ENCODE measurements at places on chromosomes 4 and X. TPM values are rescaled to one million over a fixed set of nuclear protein-coding genes. Genes with fewer than 3 reads are reported as not detected.

Gene FBXW7
- total RNA-seq = 18.0 TPM

Gene NHS
- 0.19 TPM for total RNA-seq

Gene ADAM29
- total RNA-seq = not detected

Gene CCDC110
- 0.39 TPM for total RNA-seq

Gene SASH3
- 2.8 TPM for total RNA-seq

Gene ZCCHC18
- 0.27 TPM for total RNA-seq

Gene AFAP1
- 1.8 TPM for total RNA-seq

Gene FAM9B
- total RNA-seq = 0.87 TPM

Gene STOX2
- total RNA-seq = 5.1 TPM

Gene STPG2
- 0.25 TPM for total RNA-seq

Gene SLC9B1
- total RNA-seq = 0.56 TPM

Gene ADGRG4
- total RNA-seq = not detected

Gene MND1
- 0.22 TPM for total RNA-seq

Gene MRFAP1L1
- 26.4 TPM for total RNA-seq

Gene PAK3
- total RNA-seq = 0.35 TPM

Gene ZNF732
- not detected for total RNA-seq

Gene ZFYVE28
- total RNA-seq = 9.6 TPM

Gene TMPRSS11B
- not detected for total RNA-seq

DNA sequence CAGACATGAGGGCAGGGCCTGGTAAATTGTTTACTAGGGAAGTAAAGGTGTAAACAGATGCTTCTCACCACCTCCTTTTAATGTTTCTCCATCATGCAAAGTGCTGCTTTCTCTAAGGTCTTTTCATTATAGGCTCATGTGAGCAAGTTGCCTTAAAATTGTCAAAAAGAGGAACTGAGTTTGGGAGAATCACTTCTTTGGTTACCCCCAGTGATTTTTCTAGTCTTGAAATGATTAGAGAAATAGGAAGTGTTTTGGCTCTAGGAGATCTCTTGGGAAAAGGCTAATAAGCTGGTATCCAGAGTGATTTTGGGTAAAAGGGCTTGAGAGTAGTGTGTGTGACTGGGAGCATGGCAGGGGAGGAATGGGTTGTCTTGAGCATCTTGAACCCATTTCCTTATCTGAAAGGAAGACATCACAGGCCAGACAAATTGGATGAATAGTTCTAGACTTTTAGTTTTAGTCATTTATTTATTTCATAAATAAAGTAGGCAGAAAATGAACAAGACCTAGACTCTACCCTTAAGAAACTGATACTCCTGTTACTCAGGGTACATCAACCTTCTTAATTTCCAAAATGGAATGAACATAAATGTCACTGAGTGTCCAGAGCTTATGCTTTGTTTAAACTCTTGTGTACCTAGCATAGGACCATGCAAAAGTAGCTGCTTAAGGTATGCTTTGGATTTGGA lies 14.2 kb downstream of the GRPR start:
- no peak for DNase-seq

DNA sequence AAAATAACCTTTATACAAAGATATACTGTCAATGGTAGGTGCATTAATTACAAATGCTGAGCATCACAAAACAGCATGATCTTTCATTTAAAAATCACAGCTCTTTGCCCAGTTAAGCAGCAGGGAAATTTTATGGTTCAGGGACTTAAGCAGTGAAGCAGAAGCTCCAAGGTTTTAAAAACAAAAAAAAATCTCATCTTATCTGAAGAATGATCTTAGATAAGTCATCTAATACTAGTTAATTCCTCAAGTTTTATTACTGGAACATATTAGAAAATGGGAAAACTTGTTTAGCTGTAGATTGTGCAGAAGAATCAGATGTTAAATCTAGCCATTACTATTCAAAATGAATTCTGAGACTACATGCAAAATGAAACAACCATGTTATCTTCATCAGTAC lies 289.9 kb downstream of the GASK1B start:
- DNase-seq = no peak

DNA sequence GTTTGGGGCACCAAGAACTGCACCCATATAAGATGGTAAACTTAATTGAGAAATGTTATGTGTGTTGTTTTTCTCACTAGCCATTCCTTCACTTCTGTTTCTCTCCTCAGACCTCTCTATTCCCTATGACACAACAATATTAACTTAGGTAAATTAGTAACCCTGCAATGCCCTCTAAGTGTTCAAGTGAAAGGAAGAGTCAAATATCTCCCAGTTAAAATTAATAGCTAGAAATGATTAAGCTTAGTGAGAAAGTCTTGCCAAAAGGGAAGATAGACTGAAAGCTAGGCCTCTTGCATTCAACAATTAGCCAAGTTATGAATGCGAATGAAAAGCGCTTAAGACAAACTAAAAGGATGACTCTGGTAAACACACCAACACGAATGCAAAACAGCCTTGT lies 132.9 kb upstream of the KLF8 start:
- no peak for DNase-seq

GRCh38 chrX:82127228-82128123 lies 925.6 kb downstream of the SH3BGRL start:
- DNase-seq = no peak

DNA sequence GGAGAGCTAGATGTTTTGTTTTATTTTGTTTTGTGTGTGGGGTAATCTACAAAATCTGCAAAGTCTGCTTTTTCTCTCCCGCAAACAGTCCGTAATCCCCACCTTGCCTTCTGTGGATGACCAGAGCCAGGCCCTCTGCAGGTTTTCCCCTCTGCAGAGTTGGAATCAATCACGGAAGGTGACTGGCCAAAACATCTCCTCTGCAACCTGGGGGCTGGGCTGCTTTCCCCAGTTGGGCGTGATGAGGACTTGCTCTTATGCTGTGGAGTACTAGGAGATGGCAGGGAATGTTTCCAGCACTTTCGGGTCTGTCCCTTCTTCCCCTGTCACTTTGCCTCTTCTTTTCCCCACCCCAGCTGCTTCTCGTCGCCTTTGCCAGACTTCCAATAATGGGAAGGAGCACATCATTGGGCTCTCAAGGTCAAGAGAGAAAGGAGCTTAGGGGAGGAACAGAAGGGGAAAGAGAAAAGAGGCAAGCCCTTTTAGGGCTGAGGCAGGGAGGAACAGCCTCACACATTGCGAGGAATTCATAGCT lies 1.1 kb downstream of the TMEM35A start:
- DNase-seq = no peak

GRCh38 chr4:37165844-37166243 lies 78.7 kb upstream of the NWD2 start:
- DNase-seq = no peak

DNA sequence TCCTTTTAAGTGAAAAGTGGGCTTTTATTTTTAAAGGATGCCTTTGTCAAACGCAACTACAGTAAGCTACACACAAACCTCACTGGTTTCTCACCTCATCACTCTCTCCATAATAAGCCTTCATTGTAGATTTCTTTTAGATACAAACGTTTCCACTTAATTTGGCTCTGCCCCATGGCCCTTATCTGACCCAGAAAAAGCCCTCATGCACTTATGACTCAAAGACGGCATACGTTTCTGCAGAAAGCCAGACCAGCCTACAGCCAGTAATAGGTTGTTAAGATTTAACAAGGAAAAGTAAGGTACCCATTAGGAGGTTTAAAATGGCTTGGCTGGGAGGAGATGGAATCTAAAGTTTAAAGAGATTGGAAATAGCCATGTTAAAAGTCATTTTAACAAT lies 914.6 kb upstream of the INTU start:
- DNase-seq = no peak

DNA sequence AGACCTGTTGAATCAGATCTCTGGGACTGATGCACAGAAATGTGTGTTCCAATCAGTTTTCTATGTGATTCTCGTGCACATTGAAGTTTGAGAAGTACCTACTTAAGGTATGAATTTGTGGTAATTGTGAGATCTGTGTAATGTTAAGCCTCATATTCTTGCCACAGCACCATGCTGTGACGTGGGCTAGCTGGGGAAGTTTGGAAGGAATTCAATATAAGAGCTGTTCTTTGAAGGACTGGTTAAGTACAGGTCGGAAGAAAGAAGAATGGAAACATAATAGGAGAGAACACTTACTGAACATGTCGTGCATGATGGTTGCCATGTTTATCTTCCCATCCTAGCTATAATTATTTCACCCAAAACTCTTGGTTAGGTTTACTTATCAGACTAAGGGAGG lies 79.7 kb upstream of the CXXC4 start:
- DNase-seq = no peak

- DNase-seq = no peak
These were observed 5.7 kb downstream of the SMIM20 start for GRCh38 chr4:25919676-25920075.

DNA sequence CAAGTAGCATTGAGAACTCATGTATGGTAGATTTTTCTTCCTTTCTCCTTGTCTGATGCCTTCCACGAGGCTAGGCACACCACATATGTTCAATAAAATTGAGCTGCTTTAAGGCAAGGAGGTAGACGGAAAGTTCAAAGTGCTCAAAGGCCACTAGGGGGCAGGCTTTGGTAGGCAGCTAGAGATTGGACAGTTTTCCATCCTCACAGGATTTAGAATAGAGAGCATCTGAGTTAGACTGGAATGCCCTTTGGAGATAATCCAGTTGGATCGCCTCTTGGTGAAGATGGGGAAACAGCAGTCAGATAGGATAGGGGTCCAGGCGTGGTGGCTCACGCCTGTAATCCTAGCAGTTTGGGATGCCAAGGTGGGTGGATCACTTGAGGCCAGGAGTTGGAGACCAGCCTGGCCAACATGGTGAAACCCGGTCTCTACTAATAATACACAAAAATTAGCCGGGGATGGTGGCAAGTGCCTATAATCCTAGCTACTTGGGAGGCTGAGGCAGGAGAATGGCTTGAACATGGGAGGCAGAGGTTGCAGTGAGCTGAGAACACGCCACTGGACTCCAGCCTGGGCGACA lies 30.4 kb downstream of the ELF4 start:
- DNase-seq = no peak

- no peak for DNase-seq
These were observed 105.5 kb upstream of the OTUD4 start for GRCh38 chr4:145285928-145286327.

GRCh38 chr4:26248647-26249046 lies 72.2 kb upstream of the RBPJ start:
- no peak for DNase-seq

GRCh38 chr4:55071951-55072350 lies 53.4 kb downstream of the KDR start:
- DNase-seq = no peak

- no peak for DNase-seq
These were observed 251.0 kb downstream of the ANK2 start for GRCh38 chr4:113300471-113300928.

DNA sequence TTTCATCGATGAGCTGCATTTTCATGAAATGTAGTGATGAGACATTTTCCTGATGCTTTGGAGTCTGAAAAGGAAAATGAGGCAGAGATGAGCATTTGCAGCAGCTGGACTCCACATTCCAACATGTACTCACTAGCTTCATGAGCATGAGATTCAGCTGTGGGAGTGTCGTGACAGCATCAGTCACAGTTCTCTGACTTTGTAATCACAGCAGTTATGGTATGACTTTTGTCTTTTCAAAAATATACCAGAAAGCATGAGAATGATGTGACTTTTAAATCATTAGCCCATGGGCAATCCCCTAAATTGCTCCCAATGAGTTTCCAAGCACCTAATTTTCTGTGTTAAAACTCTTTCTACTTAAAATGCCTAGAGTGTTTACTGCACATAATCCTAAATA lies 18.3 kb upstream of the MSL3 start:
- no peak for DNase-seq

DNA sequence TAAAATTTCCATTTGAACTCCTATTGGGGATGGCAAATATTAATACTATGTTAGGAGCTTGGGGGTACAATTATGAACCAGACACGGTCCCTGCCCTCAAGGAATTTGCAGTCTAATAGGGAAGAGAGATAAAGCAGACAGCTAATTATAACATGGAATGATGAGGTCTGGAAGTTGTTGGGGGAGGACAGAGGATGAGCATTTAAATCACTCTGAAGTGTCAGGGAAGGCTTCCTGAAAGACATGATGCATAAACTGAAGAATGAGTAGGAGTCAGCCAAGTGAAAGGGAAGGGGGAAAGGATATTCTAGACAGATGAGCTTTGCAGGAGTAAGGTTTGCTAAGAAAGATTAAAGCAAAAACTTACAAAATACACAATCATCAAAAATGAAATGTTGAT lies 15.9 kb downstream of the PLAC1 start:
- DNase-seq = no peak

- peak; percentile 55 for DNase-seq
These were observed 7.3 kb downstream of the CFAP99 start for GRCh38 chr4:2426069-2426397.

- DNase-seq = no peak
These were observed 66.3 kb downstream of the WWC2 start for GRCh38 chr4:183165376-183165775.

DNA sequence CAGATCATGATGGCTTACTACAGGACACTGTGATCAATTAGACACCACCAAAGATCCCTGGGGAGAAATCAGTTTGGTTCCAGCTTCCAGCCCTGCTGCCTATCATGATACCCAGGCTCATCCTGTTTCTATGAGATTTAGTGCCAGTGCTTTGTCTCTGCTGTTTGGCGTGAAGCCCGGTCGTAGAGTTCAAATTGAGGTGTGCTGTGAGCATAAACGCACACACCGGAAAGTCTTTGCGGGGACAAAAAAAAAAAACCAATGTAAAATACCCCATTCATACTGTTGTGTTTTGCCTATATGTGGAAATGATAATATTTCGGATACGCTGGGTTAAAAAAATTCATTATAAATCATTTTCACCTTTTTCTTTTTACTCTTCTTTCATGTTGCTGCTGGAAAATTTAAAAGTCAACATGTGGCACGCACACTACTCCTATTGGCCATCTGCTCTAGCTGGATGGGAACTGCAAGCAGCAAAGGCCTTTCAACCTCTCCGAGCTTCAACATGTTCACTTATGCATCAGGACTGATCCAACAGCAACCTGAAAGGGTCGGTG lies 607 bp upstream of the DKC1 start:
- peak; percentile 65 for DNase-seq

GRCh38 chr4:147833254-147833653 lies 101.4 kb downstream of the ARHGAP10 start:
- DNase-seq = no peak

GRCh38 chr4:139523076-139523475 lies 32.9 kb downstream of the SETD7 start:
- DNase-seq = no peak

DNA sequence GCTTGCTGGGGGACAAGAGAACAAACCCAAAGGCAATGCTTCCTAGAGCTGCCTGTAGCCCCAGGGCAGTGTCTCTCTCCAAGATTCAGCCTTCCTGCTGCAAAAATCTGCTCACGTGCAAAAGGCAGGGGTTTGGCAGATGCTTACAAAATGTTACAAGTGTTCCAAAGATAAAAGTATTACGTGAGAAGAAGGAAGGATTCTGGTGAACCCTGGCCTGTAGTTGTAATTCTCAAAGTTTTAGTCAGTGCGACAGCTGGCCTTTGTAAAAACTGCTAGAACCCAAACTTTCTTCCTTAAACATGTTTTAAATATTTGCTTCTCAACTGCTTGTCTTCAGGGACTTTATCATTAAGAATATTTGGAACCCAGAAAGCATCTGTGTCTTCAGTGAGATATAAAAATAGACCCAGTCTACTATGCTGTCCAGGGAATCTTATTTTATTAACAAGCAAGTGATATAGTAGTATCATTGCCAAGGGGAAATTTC lies 232.3 kb downstream of the FRMPD4 start:
- DNase-seq = no peak

GRCh38 chr4:140151699-140152012 lies 2.3 kb downstream of the MAML3 start:
- DNase-seq = peak; percentile 91

GRCh38 chr4:2689114-2689513 lies 67.0 kb downstream of the TNIP2 start:
- DNase-seq = no peak

- DNase-seq = no peak
These were observed 77.6 kb downstream of the NAT8L start for GRCh38 chr4:2136726-2137125.
